IPS DF 19.7 (cell line): ENCODE measurements at places on chromosomes 7 and 10.

DNA sequence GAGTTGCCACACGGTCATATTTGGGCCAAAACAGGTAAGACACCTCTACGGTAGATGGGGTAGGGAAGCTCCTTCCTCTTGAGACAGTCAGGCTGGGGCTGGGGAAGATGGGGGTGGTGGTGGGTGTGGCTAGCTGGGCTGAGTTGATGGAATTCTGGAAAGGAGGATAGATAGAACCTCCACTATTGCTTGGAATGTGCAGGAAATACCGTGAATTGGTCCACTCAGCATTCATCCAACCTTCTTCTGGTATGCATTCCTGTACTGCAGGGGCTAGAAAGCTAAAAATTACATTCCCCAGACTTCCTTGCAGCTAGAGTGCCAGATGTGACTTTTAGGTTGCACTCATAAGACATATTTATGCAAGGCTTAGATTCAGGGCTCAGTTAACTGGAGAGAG, 24.8 kb downstream of the TLX1 start:
- no peak for DNase-seq

DNA sequence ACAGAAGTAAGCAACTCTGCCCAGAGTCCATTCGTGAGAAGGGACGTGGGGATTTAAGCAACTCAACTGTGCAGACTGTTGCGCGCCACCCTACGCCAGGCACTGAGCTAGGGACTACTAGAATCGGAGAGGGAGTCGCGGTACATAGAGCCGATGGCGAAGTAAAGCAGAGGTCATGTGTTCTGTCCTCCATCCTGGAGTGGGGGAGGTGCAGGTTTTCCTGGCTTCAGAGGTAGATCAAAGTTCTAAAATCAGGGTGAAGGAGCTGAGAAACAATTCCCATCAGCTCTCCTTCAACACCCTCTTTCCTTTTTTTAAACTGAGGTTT, 23.2 kb downstream of the SLC35G1 start:
- no peak for DNase-seq

DNA sequence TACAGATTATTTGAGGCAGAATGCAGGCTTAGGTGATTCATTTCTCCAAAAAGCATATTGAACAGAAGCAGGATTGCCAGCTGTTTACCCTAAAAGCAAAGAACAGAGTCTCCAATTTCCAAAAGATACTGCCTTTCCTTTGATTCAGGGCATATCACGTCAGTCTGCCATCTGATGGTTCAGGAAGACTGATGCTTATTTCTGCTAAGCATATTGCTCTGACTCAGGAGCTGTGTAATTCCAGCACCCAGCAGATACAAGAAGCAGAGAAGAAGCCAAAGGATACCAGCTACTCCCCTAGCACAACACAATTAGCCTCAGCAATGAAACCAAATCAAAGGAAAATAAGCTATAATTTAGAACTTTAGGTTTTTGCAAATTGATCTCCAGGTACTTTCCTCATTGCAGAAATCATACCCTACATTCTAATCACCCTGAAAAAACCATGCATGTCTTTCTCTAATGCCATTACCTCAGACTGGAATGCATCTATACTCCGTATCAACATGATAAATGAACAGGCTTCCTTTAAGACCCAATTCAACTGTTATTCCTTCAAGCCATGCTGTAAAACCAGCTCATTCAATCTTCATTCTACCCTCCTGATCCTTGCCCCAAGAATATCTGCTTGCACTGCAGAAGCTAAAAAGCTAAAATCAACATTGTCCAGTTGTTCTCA, 55.1 kb downstream of the ABI1 start:
- DNase-seq, result no peak

GRCh38 chr7:44187636-44188416, 1.4 kb downstream of the GCK start:
- no peak for DNase-seq

- no peak for DNase-seq
Measured at GRCh38 chr10:30386801-30387588, 37.9 kb upstream of the MTPAP start.
